ENCODE measurements at places on chromosomes 7 and 10.

- no peak for DNase-seq
Measured at GRCh38 chr10:121942749-121943416, 15.1 kb upstream of the ATE1 start.

DNA sequence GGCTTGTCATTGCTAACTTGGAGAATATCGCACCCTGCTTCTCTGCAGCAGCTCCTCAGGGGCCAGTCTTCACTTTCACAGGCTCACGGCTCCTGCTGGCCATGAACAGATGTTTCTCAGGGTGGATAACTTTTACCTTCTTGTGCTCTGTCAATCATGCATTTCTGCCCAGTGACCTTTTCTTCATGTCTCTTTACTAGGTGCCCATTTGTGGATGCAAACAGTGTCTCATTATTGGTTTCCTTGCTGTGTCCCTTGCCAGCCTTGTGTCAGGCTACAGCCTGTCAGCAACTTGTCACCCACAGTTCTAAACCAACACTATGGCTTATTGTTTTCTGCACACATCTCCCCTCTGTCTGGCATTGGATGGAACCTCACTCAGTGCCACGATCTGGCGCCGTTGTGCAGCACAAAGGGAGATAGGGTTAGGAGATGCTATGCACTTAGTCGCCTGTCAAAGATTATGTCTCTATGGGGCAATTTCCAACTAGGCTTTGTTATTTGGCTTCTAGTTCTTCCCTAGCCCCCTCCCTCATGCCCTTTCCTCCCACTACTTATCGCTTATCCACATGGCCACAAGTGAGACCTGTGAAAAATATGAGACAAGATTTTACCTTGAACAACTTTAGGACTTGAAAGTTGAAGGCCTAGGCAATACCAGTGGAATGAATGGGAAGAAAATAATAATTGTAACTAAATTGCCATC, 45.7 kb upstream of the NXPH1 start:
- no peak for DNase-seq

DNA sequence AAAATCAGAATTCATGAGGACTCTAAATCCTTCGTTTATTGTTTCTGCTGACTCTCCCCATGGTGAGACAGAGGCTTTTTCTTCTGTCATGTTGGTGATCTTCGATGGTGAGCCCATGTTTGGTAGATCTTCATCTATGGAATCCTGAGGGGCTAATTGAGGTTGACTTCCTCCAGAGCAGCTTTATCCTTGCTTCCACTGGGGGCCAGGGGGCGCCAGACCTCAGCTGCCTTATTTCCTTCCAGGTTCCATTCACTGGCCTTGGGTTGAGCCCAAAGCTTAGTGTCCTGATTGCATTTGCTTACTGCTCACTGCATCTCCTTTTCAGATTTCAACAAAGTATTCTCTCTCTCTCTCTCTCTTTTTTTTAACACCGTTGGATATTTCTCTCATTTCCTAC, 80.7 kb downstream of the GCC1 start:
- DNase-seq = peak; percentile 13

DNA sequence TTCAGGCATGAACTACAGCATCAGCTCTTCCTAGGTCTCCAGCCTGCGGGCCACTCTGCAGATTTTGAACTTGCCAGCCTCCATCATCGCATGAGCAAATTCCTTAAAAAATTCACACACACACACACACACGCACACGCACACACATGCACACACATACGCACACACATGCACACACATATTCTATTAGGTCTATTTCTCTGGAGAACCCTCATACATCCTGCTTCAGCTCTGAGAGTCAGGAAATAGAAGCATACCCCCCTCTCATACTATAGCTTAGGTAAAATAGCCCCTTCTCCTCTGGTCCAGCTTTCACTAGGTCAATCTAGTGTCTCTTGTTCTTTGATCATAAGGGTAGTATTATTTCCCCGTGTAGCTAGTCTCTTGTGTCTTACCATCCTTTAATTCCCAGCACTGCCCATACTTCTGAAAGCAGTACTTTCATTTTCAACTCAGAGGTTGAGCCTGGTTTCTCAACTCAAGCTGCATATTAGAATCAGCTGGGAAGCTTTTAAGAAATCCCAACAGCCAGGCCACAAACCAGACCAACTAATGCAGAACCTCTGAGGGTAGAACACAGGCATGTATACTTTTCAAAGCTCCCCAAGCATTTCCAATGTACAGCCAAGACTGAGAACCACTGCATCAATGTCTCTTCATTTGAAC, 30.9 kb upstream of the ITGB8 start:
- no peak for DNase-seq

- DNase-seq = no peak
Measured at GRCh38 chr7:133556553-133556952, 303.7 kb downstream of the EXOC4 start.

DNA sequence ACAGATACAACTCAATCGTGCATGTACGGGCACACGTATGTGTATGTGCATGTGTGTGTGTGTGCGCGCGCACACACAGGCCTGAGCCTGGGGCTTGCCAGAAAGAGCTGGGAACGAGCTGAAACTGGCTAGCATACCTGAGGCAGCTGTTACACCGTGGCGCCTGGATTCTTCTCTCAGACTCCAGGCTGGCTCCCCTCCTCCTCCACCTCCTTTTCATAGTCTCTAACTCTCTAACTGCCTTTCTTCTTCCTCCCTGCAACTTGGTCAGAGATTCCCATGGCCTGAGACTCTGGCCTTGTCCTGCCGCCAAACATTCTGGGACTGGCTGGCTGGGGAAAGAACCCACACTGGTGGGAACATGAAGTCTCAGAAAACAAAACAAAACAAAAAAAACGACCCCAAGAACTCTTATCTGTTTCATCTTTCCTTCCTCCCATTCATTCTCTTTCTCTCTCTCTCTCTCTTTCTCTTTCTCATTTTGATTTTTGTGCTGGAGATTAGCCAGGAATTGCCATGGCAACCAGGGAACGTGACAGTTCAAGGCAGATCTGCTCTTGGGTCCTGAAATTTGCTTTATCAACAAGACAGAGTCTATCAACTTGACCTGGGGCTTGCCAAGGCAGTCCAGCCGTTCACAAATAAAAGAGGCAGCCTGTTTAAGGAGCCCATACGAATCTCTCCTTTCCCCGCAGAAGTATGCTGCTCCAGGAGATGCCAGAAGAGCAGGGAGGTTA, 76.8 kb upstream of the SEM1 start:
- DNase-seq = no peak

- no peak for DNase-seq
Measured at GRCh38 chr10:98915911-98916310, 319.7 kb downstream of the HPSE2 start.

- DNase-seq = no peak
Measured at GRCh38 chr10:36608251-36608650, 517.1 kb upstream of the ANKRD30A start.

GRCh38 chr7:137086896-137087295, 218.4 kb downstream of the CHRM2 start:
- DNase-seq = no peak

GRCh38 chr10:86387178-86387794, 20.7 kb upstream of the GRID1 start:
- DNase-seq = no peak

- no peak for DNase-seq
Measured at GRCh38 chr7:135761751-135762488, 13.3 kb upstream of the FAM180A start.

DNA sequence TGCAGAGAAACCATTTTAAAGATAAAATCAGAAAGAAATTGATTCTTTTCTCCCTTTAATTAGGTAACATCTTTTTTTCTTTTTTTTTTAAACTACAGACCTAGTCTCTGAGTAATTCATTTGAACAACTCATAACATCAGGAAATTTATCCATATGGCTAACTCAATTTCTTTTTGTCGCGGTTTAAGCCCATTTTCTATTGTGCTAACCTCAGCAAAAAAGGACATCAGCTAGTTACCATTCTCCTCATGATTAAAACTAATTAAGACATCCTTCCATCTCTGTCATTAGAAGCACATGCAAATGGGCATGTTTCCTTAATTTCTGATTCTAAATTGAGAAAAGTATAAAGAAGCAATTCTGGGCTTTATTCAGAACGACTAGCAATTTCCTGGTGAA, 57.8 kb downstream of the ANK3 start:
- DNase-seq = no peak

- no peak for DNase-seq
Measured at GRCh38 chr7:67754651-67755050, 758.0 kb downstream of the TYW1 start.

DNA sequence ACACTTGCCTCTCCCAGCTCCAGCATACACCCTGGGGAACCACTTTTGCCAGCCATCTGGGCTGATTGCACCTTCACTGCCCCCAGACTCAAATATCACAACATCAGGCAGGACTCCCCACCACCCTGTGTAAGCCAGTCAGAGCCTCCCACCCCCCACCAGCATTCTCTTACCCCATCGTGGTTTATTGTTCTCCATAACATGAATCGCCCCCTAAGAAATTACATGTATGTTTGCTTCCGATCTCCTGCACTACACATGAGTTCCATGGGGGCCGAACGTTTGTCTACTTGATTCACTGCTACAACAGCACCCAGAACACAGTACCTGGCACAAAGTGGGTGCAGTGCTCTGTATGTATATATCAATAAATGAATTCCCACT, 39.4 kb downstream of the CREB3L2 start:
- no peak for DNase-seq

GRCh38 chr10:76202777-76203176, 771.4 kb downstream of the LRMDA start:
- DNase-seq = no peak

Measured in CD4-positive, alpha-beta T cell treated with Interleukin-10 for 1 hour (primary cell).